ENCODE measurements at places on chromosomes 4 and X.

DNA sequence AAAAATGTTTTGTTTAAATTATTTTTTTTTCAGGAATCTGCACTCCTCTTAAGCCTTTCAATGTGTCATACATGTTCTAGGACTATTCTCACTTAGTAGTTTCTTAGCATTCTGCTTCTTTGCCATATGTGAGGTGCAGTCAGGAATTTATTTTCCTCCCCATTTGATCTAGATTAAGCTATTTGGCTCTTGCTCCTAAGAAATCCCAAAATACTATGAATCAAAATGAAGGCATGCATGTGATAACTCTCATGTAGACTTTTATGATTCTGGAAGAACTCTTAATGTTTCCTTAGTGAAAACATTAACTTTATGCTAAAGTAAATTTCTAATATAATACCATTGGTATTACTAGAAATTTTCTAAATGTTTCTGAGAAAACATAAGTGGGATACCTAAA is 664.5 kb downstream of the RAPGEF2 start:
- DNase-seq: no peak

DNA sequence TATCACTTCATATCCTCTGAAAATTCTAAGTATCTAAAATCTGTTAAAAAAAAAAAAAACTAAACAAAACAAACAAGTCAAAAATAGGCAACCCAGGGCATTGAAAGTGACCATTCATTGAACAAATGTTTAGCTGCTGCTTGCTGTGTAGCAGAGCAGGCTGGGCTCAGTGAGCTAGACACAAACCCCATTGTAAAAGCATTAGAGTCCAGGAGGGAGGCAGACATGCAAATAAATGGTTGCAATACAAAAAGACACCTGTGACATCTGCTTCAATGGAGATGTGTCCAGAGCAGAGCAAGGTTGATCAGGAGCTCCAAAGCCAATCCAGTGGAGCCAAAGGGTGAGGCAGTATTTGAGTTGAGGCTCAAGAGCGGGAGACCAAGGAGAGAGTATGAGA is 267.3 kb upstream of the GATB start:
- no peak for DNase-seq

DNA sequence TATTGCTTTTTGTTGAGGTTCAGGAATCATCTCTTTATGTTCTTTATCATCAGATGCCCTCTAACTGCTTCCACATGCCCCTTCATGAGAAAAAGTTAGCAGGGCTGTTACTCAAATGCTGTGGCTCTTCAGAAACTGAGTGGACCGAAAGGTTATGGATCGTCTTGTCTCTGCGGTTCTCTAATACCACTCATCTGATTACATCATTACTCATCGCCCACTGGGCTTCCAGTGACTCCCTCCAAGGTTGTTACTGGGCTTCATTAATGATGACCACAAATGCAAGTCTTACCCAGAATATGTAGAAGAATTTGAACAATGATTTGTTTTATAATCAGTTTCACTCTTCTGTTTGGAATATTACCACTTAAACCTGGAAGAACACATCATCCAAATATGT is 67.7 kb downstream of the RWDD4 start:
- DNase-seq: no peak

GRCh38 chrX:47243351-47243750 is 10.5 kb downstream of the USP11 start:
- DNase-seq: no peak

GRCh38 chr4:46124773-46125413 is 1.0 kb upstream of the GABRG1 start:
- no peak for DNase-seq

GRCh38 chr4:173334891-173335752 is 964 bp upstream of the HMGB2 start:
- DNase-seq: peak; percentile 39

- no peak for DNase-seq
Observed at GRCh38 chrX:34653811-34654210, 3.3 kb downstream of the TMEM47 start.

- DNase-seq: no peak
Observed at GRCh38 chr4:6776920-6777635, 5.4 kb upstream of the KIAA0232 start.

DNA sequence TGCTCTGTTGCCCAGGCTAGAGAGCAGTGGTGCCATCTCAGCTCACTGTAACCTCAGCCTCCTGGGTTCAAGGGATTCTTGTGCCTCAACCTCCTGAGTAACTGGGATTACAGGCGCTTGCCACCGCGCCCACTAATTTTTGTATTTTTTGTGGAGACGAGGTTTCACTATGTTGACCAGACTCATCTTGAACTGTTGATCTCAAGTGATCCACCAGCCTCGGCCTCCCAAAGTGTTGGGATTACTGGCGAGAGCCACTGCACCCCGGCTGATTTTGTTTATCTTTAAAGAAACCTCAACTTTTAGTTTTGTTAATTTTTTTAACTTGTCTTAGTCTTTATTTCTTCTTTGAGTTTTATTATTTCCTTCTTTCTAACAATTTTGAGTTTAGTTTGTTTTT is 163.2 kb downstream of the SLC4A4 start:
- DNase-seq: no peak
